ENCODE measurements at places on chromosomes 4 and X.

- DNase-seq = no peak
These were observed 32.3 kb upstream of the C4orf50 start for GRCh38 chr4:6050551-6050950.

DNA sequence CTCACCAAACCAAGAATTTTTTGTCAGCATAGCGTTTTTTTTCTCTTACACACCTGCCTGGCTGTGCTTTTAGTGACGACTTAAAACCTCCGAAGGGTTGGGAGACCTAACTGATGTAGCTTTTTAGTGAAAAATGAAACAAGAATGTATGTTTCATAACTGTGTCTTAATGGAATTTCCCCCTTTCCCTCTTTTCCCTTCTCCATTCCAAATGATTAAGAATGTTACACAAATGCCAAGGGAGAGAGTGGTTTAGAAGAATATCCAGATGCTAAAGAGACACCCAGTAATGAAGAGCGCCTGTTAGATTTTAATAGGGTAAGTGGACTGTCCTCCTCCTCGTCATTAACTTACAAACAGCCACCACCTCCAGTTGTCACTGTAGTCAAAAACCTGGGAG, 33.2 kb upstream of the TBC1D14 start:
- DNase-seq = no peak

DNA sequence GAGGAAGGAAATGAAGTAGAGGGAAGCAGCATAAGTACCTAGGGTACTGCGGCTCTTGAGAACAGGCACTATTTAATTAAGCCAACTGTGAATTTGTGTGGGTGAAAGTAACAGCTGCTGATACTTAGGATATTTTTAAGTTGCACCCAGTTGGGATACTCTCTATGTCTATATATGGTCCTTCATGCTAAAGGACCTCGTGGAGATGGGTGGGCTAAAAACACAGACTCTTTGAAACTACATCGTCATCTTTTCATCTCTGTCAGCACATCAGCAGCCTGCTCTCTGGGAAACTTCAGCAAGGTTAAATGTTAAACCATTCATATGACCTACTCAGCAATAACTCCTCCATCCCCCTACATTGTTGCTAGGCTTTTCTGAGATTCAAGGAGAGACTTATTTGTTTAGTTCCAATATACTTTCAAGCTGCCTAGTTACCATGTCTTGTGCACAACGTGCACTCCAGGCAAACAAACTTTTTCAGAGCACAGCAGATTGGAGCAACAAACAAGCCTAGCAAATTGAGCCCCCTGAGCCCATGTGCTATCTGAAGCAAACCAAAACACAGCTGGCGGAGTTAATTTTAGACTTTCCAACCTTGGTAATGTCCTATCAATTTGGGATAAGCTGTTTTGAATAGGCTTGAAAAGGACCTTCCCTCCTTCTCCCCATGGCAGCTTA, 6.2 kb upstream of the MOB1B start:
- DNase-seq = no peak

DNA sequence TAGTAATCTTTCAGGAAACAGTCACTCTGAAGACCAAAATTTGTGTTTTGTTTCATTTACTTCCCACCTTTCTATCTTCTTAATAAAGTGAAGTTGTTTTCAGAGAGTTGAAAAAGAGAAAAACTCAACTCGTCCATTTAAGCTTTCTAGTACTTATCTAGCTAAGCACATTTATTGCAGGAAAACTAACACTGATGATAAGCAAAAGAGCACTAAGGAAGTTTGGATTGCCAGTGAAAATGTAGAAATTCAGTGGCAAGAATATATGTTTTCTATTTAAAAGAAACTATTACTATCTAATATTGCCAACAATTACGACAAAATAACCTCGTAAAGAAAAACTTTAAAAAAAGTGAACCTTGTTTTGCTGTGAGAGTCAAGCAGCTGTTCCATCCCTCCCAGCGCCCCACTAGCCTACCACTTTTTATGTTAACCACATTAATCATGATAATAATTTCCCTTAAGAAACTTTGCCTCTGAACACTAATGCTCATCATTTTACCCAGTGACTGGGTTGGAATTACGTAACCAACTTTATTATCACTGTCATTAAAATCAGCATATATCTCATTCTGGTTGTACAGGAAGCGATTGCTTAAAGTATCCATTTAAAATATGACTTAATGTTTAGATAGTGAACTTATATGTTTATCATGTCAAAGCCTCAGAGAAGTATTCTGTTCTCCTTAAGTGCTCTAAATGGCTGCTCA, 24.8 kb downstream of the SPRY1 start:
- DNase-seq = no peak

GRCh38 chrX:103539695-103540094, 20.4 kb upstream of the RAB40A start:
- no peak for DNase-seq

DNA sequence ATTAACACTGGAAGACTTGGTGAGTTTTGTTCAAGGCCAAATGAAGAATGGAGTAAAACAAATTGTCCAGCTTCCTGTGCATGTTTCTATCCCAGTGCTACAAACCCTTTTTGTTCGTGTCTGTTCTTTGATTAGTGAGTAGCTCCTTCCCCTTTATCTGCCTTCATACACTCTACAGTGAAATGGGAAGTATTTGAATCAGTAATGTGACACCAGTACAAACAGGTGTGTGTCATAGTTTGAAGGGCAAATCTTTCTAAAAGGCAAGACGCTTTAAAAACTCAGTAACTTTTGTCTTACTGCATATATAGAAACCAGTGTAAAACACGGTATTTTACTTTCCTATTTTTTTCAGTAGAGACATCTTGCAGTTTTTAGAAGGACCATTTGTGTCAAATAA, 5.9 kb downstream of the ARHGEF38 start:
- no peak for DNase-seq

GRCh38 chr4:17786567-17786966, 5.1 kb upstream of the FAM184B start:
- no peak for DNase-seq

DNA sequence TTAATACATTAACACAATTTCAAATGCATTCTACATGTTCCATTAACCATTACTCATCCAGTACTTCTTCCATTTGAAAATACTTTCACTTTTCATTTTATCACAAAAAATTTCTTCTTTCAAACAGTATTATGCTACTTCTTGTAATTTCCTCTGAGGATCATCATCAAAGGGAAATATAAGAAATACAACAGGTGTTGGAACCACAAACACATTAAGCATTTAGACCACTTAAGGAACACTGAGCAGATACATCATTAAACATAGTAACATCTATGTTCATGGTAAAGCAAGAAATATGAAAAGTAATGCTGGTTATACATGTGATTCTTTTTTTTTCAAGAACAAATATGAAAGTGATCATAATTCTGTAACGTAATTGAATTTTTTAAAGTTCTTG, 2207.0 kb downstream of the ARAP2 start:
- DNase-seq = no peak

GRCh38 chr4:37639551-37640285, 46.5 kb downstream of the RELL1 start:
- no peak for DNase-seq

- no peak for DNase-seq
These were observed 549.8 kb upstream of the PRKX start for GRCh38 chrX:4263030-4263803.

DNA sequence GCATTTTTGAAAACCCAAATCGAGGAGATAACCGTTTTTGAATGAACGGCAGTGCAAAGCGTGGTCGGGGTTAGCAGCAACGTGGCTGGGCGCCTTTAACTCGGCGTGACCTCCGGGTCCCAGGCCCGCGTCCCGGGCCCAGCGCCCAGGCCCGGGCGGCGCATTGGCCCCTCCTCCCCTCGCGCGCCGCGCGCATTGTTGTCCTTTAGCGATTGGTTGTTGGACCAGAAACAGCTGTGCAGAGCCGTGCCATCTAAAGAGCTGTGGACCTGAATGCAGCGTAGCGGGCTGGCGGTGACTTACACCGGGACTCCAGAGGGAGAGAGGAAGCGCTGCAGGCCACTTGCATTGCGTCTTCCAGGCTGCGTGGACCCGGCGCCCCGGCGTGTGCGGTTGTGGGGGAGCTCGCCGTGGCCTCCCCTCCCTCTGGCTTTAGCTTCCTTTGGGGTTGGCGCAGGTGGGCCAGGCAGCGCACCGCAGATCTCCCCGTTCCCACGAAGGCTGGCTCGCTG, at the start of gene STOX2:
TSS of gene STOX2 (plus strand) at position 227 of the 512 bp plus-strand sequence. CDS start 1,484 bp downstream, outside the sequence.
- DNase-seq = peak; percentile 25

DNA sequence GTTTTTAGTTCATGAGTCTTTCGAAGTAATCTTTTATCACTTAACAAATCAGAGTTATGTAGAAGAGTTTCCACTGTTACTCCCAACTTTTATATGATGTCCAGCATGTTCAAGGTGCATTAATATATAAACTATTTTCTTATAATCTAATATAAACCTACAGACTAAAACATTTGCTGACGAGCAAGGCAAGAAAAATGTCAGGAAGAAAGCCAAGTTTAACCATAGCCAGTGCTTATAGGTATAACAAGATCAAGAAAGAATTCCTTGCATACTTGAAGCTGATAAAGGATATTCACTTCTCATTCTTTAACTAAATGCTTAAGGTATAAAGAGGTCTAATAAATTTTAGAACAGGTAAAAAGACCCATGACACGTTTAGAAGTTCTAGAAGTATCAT, 167.7 kb downstream of the NPNT start:
- DNase-seq = no peak

DNA sequence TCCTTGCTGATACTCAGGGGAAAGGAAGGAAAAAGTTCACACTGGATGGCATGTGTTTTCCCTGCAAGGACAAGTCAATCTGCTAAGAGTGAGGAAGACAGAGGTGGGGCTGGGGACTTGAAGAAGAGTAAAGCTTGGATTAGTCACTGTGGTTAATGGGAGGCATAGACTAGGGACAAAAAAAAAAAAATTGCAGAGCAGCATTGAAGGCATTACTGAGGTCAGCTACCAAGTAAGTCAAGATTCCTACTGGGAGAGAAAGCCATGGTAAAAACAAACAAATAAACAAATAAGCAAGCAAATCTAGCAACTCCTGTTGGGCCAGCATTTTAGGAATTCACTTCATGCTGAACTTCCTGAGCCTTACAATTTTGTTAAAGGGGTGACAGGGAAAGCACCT, 58.2 kb upstream of the GPC4 start:
- DNase-seq = no peak

- DNase-seq = no peak
These were observed 5.4 kb upstream of the TAPT1 start for GRCh38 chr4:16231570-16232245.

DNA sequence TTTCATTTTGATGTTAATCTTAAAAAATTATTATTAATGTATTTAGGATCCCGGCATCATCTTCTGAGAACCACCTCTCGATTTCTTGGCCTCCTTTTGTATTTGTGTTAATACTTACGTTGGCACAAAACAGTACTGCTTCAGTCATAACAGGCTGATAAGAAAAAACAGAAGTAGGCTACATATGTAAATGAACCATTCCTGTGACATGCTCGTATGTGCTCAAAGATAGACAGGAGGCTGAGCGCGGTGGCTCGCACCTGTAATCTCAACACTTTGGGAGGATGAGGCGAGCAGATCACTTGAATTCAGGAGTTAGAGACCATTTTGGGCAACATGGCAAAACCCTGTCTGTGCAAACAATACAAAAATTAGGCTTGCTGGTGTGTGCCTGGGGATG, 109.4 kb upstream of the H2AZ1 start:
- no peak for DNase-seq

DNA sequence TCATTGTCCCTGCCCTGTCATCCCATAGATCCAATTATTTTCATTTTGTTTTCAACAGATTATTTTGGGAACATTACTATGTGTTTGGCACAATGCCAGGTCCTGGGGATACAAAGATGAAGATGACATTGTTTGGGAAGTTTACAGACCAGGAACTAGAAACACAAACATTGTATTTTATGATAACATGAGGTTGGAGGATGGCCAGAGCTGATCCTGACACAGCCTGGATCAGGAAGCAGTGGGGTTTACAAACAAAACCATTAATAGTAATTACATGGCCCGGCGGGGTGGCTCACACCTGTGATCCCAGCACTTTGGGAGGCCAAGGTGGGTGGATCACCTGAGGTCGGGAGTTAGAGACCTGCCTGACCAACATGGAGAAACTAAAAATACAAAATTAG, 29.9 kb downstream of the CLRN2 start:
- no peak for DNase-seq

DNA sequence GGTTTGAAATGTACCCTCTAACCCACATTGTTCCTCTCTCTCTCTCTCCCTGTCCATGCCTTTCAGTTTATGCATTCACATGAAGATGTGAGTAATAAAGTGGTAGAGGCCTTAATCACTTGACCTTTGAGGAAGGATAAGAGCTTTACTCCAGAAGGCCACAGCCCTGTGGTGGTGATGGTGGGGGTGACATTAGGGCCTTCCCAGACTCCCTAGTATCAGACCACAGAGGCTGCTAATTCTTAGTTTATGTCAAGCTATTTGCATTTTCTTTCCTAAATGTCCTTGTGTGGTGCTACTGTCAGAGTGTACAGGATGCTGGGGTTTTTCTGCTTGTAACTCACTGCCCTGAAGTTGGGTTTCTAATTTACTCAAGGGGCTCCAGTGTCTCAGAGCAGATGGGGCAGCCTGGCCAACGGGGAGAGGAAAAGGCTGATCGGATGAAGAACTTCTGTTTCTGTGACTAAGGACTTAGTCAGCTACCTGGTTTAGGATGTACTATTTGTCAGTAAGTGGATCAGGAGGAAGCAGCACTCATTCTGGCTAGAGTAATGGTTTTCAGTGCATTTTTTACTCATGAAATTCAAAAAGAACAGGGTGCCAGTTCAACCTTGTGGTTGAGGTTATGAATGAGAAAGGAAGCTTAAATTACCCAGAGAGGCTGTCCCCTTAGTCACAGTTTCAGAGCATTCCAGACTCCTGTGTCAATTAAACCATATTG, 509.6 kb upstream of the DIPK2B start:
- DNase-seq = no peak

DNA sequence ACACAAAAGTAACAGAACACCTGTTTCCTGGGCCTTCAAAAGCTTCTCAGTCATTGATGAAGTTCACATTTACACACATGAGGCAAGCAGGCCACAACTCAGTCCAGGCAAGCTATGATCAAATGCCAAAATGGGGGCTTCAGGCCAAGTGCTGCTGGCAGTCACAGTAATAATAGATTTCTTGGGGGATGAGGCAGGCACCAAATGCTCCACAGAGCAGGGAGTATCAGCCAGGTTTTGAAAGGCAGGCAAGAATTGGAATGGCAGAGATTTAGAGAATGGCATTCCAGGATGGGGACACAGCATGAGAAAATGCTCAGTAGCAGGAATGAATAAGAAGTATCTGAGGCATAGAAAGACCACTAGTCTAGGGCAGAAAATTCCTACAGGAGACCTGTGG, 52.8 kb downstream of the GRIA3 start:
- DNase-seq = no peak

DNA sequence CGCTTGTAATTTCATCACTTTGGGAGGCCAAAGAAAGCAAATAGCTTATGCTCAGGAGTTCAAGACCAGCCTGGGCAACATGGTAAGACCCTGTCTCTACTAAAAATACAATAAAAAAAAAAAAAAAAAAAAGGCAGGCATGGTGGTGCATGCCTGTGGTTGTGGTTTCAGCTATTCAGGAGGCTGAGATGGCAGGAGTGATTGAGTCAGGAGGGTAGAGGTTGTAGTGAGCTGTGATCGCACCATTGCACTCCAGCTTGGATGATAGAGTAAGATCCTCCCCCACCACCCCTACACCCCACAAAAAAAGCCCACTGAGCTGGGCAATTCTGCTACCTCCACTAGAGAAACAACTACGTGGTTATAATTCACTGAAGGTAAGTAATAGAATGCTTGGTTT, 118.8 kb upstream of the PCDH18 start:
- no peak for DNase-seq

Data from ascending aorta (tissue), 2 donors.